ENCODE measurements at places on chromosomes 16 and 17.
A peak's percentile ranks its signal among the peaks of the same experiment; 100 is the strongest.

DNA sequence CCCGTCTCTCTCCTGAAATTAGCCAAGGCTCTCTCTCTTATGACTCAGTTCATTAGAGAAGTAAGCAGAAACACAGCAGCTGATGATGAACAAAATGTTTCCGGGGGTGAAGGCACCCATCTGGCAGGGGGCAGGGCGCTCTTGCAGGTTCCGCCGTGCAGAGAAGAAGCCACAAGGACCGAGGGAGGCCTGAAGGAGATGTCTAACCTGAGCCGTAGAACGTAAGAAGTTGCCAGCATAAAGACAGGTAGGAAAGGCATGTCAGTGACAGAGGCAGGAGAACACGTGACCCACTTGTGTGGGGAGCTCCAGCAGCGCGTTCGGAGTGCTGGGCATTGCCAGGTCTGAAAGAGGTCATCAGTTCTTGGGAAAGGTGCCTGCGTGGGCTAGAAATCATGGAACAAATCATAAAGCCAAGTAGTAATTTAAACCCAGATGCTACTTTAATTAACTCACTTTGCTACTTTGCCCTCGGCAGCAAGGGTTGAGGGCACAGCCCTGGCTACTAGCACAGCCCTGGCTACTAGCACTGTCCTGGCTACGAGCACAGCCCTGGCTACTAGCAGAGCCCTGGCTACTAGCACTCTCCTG, 198.6 kb downstream of the RPTOR start:
- DNase-seq = peak; percentile 49

- DNase-seq = peak; percentile 57
Observed at GRCh38 chr17:78748730-78749317, 33.2 kb downstream of the CYTH1 start.

DNA sequence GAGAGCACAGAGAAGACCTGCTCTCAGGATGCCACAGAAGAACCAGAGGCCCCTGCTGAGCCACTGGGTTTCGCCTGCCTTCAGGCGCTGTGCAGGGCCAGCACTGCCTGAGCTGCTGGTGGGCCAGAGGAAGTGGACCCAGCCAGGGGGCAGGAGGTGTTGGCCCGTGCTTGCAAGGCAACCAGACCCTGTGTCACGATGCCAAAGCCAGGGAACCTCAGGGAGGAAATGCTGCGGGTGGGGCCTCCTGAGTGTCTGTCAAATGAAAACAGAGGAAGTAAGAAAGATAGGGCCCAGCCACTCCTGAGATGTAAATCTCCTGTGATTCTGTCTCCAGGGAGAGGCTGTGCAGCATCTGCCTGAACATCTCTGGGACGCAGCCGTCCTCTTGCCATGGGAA, 58.1 kb upstream of the ADORA2B start:
- no peak for DNase-seq

DNA sequence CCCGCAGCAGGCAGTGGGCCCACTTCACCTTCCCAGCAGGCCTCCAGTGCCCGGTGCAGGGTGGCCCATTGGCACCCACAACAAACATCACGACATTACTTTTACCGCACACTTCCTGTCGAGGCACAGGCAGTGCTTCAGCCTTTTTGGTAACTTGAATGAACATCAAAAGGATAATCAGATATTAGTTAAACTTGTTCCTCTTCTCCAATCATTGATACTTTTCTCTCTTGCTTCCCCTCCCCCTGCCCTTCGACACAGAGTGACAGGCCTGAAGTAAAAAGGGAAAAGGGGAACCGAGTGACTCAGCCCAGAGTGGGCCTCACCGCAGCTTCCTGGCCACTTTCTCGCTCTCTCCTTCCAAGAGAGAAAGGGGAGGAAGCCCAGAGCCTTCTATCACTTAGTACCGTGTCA, 507.0 kb downstream of the MAF start:
- DNase-seq = no peak

DNA sequence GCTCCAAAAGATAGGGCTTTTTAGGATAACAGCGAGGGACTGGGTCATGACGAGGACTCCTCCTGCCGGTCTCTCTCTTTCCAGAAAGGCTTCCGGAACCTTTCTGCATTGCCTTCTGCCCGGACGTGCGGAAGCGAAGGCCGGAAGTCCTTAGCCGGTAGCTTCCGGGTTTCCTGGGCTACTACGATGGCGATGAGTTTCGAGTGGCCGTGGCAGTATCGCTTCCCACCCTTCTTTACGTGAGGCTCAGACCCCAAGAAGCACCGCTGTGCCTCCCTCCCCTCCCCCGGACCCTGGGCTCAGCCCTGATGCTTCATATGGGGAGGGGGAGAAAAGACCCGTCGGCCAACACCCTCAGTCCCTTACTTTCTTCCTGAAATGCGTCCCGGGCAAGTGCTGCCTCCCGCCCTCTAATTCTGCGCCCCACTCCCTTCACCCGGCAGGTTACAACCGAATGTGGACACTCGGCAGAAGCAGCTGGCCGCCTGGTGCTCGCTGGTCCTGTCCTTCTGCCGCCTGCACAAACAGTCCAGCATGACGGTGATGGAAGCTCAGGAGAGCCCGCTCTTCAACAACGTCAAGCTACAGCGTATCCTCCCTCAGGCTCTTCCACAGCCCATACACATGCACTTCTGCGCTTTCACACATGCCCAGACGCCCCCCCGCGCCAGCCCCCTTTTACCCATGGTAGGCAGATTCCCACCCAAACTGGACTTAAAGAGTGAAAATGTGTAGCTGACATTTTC, at the start of gene VPS25:
Gene VPS25, plus strand, starts transcription at position 160 of the 746 bp plus-strand sequence. Its CDS starts 27 bp downstream, at position 187.
- peak; percentile 91 for DNase-seq

- no peak for DNase-seq
Observed at GRCh38 chr17:73623247-73623646, 21.0 kb downstream of the SDK2 start.

DNA sequence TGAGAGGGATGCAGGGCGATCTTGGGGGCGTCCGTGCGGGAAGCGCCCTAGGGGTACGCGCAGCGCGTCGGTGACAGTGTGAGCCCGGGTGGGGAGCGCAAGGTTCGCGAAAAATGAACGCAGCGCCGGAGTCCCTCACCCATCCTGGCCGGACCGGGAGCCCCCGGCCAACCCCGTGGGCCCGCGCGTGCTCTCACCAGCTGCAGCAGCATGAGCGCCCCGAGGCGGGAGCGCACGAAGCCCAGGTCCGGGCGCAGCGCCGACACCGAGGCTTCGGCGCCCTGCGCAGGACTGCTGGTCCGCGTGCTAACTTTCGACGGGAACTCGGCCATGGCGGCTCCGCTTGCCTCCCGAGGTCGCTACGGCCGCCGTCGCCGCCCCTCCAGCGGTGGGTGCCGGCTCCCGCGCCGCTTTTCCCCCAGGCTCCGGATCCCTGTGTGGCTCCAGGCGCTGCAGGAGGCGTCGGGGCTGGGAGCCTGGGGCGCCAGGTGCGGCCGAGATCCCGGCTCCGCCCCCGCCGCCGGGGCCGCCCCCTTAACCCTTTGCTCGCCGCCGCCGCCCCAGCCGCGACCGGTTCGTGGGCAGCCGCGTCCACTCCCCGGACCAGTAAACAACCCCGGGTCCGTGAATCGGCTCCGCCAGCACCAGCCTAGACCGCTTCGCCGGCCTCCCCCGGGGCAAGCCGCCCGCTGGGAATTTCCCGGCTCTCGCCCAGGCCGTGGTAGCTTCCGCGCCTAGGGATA, at the start of gene PLLP:
Gene PLLP, minus strand, starts transcription at position 464 of the 743 bp plus-strand sequence. Its CDS starts 132 bp downstream, at position 332.
- peak; percentile 17 for DNase-seq

GRCh38 chr16:85003725-85004586, 7.4 kb downstream of the ZDHHC7 start:
- DNase-seq = peak; percentile 44

DNA sequence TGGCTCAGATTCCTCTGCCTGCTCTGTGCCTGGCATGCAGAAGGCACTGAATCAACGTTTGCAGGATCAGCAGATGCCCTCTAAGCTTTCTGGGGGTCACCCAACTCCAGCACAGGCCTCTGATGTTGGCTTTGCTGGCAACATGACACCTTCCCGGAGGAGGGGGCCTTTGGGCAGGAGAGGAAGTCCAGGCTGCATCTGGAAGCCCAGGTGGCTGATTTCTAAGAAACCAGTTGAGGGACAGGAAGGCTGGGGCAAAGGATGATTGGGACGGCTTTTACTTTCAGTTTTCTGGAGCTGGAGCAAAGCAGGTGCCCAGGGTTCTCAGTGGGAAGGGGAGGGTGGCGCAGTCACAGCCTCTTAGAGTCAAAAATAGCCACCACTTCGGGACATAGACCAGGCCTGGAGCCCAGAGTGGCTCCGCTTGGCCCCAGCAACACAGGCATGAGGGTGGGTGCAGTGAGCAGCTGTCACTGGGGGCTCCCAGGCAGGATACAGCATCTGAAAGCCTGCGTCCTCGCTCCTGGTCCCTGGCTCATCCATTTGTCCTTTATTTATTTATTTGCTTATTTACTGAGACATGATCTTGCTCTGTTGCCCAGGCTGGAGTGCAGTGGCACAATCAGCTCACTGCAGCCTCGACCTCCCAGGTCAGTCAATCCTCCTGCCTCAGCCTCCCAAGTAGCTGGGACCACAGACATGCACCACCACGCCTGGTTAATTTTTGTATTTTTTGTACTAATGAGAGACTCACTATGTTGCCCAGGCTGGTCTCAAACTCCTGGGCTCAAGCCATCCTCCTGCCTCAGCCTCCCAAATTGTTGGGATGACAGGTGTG, 15.1 kb downstream of the SOCS1 start:
- DNase-seq = no peak

- DNase-seq = peak; percentile 16
Observed at GRCh38 chr16:67873435-67874370, 851 bp downstream of the EDC4 start.

GRCh38 chr17:58329810-58330537, 1.4 kb upstream of the TSPOAP1 start:
- no peak for DNase-seq

- no peak for DNase-seq
Observed at GRCh38 chr17:45993962-45994627, 5.0 kb upstream of the STH start.

GRCh38 chr17:32575852-32576251, 89.1 kb downstream of the CDK5R1 start:
- DNase-seq = no peak

- no peak for DNase-seq
Observed at GRCh38 chr17:50848039-50848438, 12.7 kb downstream of the WFIKKN2 start.

DNA sequence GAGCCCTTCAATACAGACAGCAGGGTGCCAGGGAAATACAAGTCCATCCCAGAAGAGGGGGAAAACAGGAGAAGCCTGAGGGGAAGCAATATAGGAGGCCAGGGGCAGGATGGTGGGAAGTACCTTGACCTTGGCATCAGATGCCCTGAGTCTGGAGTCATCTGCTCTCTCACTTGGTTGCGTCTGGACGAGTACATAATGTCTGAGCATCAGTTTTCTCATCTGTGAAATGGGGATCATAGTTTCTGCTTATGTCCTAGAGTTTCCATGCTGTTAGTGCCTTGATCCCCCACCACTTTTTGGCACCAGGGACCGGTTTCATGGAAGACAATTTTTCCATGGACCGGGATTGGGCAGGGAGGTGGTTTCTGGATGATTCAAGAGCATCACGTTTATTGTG, 2.3 kb downstream of the STAT5A start:
- no peak for DNase-seq

- no peak for DNase-seq
Observed at GRCh38 chr16:62701426-62701825, 665.2 kb upstream of the CDH8 start.

- no peak for DNase-seq
Observed at GRCh38 chr17:82561429-82562035, 42.0 kb downstream of the FOXK2 start.

All from fibroblast of lung (primary cell).